Thyroid gland (tissue), 4 donors: ENCODE measurements at places on chromosomes 16 and 17. TPM values are rescaled to one million over a fixed set of nuclear protein-coding genes. Genes with fewer than 3 reads are reported as not detected.

DNA sequence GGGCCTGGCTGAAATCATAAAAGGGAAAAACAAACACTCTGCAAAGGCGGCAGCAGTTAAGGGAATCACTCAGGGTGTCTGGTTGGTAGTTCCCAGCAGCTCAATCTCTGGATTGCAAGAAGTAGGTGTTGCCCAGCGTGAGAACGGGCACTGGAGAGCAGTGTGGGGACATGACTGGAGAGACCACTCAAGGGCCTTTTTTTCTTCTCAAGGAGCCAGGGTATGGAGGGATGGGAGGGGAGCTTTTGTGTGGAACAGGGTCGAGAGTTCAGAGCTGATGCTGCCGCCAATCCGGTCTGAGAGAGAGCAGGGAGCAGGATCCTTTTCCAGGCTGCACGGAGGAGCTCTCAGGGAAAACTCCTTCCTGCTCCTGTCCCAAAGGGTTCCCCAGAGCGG is 15.2 kb downstream of the SCNN1B start:
- DNase-seq = peak; percentile 65

The ERCC4 gene
- total RNA-seq = 12.1 TPM

GRCh38 chr17:81110488-81111040 is 54.7 kb upstream of the PVALEF start:
- DNase-seq = no peak

GRCh38 chr16:25340973-25341372 is 83.3 kb upstream of the ZKSCAN2 start:
- no peak for DNase-seq

DNA sequence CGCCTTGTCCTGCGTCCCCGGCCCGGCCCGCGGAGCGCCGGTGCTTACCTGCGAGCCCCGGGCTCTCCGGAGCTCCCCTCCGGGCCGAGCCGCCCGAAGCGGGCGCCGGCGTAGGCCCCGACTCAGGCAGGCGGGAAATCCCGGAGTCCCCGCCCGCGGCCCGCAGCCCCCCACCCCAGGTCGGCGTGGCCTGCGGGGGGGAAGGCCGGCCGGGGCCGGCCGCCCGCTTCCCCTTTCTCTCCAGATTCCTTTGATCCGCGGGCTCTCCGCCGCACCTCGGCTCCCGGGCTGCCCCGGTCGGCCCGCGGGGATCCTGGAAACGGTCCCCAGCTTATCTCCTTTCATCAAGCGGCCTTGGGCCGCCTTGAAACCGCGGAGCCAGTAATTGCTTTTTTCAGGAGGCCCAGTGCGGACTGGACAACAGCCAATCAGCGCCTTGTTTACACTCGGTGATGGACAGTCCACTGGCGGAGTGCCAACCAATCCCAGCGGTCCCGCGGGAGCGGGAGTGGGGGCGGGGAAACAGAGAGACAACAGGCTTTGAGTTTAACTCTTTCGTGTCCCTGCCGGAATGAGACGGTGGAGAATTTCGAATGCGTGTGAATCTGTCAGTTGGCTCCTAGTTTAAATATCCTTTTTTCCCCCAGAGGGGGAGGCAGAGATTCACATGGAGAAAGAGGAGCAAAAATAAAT is 1.4 kb upstream of the BAHCC1 start:
- DNase-seq = peak; percentile 100

The ST6GALNAC1 gene
- total RNA-seq = 0.56 TPM

The NECAB2 gene
- total RNA-seq = 0.94 TPM
